ENCODE measurements at places on chromosomes 2 and 18.

DNA sequence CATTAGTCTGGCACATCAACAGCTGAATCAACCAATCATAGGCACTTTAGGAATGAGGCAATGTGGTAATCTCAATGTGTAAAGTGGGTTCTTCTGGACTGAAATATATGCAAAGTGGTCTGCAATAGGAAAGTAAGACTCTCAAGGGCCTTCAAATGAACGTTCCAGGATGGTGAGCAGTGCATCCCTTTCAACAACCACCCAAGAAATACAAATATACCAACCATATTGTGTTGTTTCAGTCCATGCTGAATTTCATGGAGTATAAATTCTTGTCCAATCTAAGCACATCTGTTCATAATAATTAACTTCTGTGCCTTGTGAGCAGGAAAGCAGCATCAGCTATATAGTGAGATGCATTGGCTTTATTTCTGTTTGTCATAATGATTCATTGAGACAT, 556.2 kb downstream of the THSD7B start:
- DNase-seq = no peak

DNA sequence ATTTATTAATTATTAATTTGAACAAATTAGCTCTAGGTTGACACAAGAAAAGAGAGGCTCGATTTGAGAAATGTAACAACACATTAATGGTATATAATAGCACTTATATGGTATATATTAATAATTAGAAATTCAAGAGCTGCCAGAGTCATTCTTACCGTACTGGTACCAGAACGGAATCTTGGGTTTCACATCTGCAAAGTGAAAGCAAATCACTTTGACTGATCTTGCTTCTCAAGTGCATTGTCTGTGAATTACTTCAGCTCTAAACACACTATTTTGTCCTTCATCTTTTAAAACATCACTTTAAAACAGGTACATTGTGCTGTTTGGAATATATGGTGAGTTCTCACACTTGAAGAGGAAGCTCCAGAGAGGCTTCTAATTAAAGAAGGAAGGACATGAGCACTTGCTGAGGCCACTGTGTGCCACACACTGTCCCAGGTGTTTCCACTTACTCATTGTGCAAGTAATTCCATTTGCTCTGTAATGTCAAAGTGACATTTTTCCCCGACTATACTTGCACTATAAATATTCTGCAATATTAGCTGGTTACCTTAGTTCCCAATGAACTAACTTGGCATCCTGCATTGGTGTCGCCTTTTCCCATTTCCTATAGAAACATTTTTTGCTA, 85.8 kb downstream of the PLA2R1 start:
- DNase-seq = no peak

DNA sequence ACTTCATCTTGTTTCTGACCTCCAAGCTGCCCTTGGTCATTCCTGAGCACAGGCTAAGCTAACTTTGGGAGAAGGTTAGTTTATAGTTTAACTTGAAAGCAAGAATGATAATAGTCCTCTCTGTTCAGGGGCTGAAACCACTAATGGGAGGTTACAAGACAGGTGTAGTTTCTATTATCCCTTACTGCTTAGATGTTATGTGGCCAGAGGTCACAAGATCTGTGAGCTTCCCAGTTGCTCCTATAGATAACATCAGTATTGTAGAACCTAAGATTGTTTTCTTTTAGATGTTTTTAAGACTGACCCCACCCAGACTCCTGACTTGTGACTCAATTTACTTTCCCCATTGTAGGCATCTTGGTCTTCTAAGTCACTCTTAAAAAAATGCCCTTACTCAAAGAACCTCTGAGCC, 94.8 kb upstream of the LPIN2 start:
- no peak for DNase-seq

GRCh38 chr2:65030476-65031332, 25.5 kb upstream of the CEP68 start:
- no peak for DNase-seq

- no peak for DNase-seq
These were observed 54.1 kb downstream of the TAF1B start for GRCh38 chr2:9897331-9897737.

DNA sequence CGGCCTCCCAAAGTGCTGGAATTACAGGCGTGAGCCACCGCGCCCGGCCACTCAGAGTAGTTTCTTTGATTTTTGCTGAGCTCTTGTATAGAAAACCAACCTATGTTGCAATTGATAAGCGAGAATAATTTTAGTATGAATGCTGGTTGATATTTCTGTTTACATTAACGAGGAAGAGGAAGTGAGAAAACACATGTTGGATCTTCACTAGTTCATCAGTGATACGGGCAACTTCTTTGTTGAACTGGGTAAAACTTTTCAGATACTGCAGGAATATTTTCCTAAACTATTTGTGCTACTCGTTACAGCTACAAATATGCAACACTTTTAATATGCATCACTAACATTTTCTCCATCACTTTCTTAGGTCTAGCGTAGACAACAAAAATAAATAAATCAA, 67.9 kb upstream of the SLC25A52 start:
- DNase-seq = no peak

- no peak for DNase-seq
These were observed 188.3 kb upstream of the STON1 start for GRCh38 chr2:48341551-48342133.

- no peak for DNase-seq
These were observed 128.4 kb downstream of the TTC27 start for GRCh38 chr2:32756074-32756727.

- no peak for DNase-seq
These were observed 17.7 kb upstream of the CCDC93 start for GRCh38 chr2:118031566-118031965.

- DNase-seq = no peak
These were observed 80.9 kb downstream of the SMC6 start for GRCh38 chr2:17672583-17673317.

GRCh38 chr2:238238766-238239542, 884 bp downstream of the HES6 start:
- peak; percentile 20 for DNase-seq

Data from NCI-H1436 (cell line).